ENCODE measurements at places on chromosomes 1 and 21.

DNA sequence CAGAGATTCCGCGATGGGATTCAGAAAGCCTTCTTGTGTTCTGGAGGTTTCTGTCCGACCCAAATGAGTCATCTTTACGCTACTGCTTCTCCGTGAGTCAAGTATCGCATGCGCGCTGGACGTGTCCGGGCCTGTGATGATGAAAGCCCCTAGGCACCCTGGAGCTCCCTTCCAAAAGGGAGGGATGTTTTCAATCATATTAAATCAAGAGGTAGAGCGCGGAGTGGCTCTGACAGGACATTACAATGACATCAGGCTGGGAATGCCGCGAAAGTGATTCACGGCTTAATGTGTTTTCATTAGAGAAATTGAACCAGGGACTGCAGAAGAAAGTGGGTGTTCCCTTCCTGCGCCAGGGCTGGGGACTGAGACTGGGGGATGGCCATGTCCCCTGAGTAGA lies 48.5 kb downstream of the AJAP1 start:
- DNase-seq = no peak

DNA sequence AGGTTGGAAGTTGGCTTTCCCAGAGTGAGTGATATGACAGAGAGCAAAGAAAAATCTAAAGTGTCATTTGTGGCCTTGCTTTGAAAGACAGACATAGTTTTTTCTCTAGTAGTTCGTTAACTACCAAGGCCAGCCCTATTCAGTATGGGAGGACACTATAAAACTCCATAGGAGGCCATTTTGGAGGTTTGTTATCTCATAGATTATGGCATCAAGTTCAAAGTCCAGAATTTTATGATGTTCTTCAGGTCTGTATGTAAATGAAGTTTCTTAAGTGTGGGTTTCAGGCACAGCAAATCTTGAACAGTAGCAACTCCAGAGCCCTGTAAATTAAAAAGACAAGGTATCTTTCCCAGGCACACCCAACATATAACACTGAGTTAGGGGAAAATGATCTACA lies 437.1 kb downstream of the PLPP3 start:
- DNase-seq = no peak

DNA sequence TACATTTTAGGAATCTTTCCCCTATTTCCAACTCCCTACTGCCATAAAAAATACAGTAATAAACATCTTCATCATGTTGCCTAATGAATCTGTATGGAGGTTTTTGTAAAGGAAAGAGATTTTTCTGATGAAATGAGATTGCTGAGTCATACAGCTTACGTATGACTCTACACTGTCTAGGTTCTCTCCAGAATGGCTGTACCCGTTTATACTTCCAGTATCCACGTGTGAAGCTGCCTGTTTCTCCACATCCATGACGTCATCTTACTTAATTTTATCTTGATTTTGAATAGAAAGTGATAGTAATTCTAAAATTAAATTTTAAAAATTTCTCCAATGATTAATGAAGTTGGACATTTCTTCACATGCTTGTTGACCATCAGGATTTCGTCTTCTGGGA lies 103.7 kb downstream of the COQ8A start:
- no peak for DNase-seq

GRCh38 chr1:18668046-18668445 lies 37.4 kb downstream of the PAX7 start:
- DNase-seq = no peak

Data from activated CD4-positive, alpha-beta T cell treated with anti-CD3 and anti-CD28 coated beads for 4 hours (primary cell).